Right lung (tissue), 10 donors: ENCODE measurements at places on chromosomes 1 and 21. TPM values are rescaled to one million over a fixed set of nuclear protein-coding genes. Genes with fewer than 3 reads are reported as not detected.

ADAMTS4 gene
- polyA plus RNA-seq: 2.8 TPM

DNA sequence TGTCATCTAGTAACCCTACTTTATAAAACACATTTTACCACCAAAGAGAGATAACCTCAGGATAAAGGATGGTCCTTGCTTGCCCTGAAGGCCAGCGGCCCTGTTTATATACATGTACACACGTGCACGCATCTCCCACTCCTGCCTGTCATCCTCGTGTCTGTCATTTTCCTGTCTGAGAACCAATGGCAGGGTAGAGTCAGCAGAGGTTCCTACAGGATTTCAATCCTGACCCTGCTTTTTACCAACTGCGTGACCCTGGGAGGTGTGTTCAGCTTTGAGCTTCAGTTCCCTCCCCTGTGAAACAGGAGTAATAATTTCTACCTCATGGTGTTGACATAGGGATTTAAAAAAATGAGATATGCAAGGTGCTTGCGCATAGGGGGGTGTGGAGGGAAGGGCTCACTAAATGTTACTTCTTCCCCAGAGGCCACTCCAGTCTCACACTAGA lies 12.3 kb upstream of the RASSF5 start:
- DNase-seq: no peak

DNA sequence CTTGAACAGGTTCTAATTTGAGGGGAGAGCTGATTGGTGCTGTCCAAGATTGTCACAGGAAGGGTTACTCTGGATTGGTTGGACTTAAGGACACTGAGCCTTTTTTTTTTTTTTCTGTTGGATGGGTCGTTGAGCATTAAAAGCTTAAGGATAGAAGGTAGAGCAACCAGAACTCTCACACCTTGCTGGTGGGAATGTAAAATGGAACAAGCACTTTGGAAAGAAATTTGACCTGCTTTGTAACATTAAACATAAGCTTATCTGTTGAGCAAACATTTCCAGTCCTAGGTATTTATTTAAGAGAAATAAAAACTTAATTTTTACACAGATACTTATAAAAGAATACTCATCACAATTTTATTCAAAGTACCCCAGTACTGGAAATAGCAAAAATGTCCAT lies 29.8 kb upstream of the PLA2G2A start:
- no peak for DNase-seq

GRCh38 chr1:33180226-33180910 lies 1.5 kb downstream of the TRIM62 start:
- no peak for DNase-seq

DNA sequence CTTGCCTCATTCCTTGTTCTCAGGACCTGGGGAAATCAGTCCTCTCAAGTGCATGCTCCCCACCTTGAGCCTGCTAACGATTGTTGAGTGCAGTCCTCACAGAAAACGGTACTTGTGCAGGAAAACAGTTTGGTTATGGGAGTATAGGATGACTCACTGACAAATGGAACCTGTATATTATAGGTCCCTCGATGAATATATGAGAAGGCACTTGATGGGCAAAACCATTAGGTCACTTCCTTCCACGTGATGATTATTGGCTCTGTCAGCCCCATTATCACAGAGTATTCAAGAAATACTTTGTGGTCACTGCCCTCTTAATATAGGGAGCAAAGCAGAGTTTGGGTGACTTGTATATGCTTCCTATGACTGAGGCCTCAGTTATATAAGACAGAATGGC lies 6.2 kb downstream of the CCDC17 start:
- no peak for DNase-seq

DNA sequence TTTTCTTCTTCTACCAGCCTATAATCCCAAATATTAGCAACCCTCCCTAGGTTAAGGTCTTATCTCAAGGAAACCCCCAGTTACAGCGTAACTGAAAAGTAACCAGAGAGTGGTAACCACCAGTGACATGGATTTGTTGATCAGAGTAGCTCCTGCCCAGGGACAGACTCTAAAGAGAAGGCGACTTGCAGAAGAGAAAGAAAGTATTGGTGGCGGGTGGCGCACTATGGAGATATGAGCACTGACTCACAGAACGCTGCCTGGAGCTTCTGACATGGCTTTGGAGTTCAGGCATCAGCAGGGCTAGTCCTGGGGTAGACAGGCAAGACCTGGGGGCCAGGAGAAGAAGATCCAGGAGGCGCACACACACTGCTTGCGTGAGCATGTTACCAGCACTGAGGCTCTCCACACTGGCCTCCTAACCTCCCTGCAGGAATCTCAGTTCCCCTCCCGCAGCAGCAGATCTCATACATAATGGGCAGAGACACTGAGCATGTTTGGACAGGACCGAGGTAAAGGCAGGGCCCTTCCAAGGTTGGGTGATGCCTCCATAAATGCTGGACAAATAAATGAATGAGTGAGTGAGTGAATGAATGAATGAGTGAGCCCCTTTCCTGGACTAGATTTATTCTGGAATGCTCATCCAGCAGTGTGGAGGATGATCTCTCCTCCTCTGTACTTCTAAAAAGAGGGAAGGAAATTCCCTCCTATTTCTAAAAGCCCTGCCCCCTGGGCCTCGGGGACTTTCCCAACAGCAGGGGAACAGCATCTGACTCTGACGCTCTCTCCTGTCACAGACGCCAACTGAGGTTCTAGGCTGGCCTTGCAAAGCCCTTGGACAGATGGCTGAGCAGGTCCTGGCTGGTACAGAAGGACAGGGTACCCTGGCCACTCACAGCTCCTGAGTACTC lies 175.5 kb downstream of the CLIC6 start:
- no peak for DNase-seq
